ENCODE measurements at places on chromosomes 2 and 18.

GRCh38 chr2:144650907-144651306 is 131.0 kb upstream of the ZEB2 start:
- DNase-seq = no peak

GRCh38 chr2:98335271-98335670 is 11.0 kb upstream of the CNGA3 start:
- DNase-seq = no peak

- DNase-seq = no peak
Measured at GRCh38 chr2:186220409-186220808, 265.7 kb upstream of the ZC3H15 start.

DNA sequence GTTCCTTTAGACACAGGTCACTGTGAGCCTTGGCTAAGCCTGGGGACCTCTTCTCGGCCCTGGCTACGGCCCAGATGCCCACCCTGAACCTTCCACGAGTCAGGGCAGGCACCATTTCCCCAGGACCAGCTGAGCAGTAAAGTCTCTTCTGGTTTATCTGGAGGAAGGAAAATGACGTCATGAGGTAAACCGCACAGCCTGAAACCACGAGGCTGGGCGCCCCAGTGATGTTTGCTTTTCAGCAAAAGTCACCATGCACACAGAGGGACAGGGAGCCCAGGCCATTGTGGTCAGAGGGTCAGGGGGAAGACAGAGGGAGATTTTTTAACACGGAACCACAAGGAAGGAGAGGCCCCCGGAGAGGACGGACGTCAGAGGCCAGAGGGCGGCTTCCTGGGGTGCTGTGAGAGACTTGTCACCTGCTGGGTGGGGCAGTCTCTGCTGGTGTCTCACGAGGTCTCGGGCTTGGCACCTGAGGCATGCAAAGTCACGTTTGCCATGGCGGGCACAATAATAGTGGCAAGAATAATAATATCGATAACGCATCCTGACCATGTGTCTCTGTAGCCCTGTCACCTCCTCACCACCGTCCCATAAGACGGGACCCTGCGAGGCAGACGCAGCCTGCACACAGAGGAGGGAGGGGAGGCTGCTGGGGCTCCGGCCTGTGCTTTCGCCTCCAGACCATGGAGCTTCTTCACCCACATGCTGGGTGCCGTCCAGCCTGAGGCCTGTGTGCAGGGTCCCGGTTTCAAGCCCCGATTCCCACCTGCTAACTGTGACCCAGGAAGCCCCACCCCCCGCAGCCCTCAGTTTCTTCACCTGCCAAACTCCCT is 33.2 kb upstream of the FOSL2 start:
- no peak for DNase-seq

- DNase-seq = no peak
Measured at GRCh38 chr2:112877423-112877822, 33.5 kb upstream of the IL37 start.

DNA sequence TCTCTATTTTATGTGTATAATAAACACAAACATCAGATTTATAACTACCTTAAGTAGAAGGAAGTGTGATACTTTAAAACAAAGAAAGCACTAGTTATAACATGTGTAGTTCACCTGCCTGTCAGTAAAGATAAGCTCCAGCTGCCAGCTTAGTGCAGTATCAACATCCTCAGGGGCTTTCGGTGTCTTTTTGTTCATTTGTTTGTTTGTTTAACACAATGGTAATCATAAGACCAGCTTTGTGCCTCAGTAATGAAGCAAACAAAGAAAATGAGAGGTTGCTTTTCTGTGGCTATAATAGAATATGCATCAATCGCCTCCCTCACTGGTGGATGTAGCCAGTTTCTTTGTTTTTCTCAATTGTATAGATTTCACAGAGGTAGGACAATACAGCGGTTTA is 1499.0 kb upstream of the TMEFF2 start:
- DNase-seq = no peak

DNA sequence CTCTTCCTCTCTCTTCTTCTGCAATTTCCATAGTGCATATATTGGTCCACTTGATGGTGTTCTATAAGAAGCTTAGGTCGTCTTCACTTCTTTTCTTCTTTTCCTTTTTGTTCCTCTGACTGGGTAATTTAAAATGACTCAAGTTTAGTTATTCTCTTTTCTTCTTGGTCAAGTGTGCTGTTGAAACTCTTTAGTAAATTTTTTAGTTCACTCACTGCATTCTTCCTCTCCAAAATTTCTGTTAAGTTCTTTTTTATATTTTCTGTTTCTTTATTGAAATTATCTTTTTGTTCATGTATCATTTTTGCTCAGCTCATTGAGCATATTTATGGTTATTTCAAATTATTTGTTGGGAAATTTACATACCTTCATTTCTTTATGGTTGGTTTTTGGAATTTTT is 32.7 kb upstream of the ZSWIM2 start:
- no peak for DNase-seq

- DNase-seq = no peak
Measured at GRCh38 chr18:13235421-13235831, 16.9 kb downstream of the LDLRAD4 start.

DNA sequence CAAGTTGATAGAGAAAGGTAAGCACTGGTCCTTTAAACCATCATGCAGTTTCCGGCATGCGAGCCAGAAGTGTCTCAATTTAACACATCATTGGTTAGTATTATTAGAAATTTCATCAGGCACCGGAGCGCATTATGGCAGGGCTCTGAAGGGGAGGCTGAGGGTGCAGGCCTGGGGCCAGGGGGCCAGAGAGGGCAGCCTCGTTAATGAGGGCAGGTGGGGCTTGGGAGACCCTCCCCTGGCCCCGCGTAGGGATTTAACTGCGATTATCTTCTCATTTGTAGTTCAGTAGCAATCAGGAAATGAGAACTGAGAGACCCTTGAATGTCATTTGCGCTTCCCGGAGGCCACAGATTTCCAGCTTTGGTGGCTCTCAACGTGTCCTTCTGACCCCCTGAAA is 246.4 kb downstream of the KLHL29 start:
- no peak for DNase-seq

- DNase-seq = no peak
Measured at GRCh38 chr2:11647834-11648600, 22.0 kb downstream of the NTSR2 start.

GRCh38 chr2:231682603-231683291 is 25.6 kb upstream of the PTMA start:
- no peak for DNase-seq

- no peak for DNase-seq
Measured at GRCh38 chr2:27781496-27781895, 10.0 kb downstream of the MRPL33 start.

GRCh38 chr2:8315531-8316165 is 366.2 kb upstream of the ID2 start:
- DNase-seq = no peak

GRCh38 chr18:9682572-9682971 is 25.5 kb upstream of the RAB31 start:
- no peak for DNase-seq

DNA sequence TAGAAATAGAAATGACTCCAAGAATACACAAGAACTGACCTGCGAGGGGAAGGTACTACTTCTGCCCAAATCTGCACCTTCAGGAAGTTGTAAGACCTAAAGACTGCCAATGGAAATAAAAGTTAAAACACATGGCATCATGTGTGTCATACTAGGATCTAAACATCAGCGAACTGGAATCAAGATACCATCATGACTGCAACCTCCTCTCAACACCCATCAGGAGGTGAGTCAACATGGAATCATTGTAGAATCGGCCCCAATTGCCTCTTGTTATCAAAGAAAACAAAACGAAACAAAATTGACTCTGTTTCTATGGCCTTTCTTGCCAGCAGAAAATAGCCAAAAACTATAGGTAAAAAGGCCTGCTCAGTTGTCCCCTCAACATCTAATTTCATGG is 15.1 kb downstream of the RDH14 start:
- DNase-seq = no peak

DNA sequence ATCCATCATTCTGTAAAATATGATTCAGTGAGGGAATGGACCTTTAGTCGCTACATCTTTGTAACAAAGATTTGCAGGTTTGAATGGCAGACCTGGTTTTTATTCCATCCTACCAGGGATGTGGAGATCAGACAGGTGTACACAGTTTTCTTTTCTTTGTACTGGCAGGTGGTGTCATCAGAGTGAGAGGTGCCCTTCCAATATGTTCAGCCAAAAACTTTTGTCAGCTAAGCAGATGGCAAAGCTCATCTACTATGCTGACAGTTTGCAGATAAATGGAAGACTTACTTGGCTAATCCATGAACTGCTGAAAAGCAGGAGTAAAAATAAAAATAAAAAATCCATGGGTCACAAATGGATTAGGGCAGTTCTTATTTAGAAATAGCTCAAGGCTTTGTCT is 185.5 kb upstream of the DOK6 start:
- no peak for DNase-seq

GRCh38 chr18:58788971-58789875 is 75.5 kb upstream of the ZNF532 start:
- no peak for DNase-seq

DNA sequence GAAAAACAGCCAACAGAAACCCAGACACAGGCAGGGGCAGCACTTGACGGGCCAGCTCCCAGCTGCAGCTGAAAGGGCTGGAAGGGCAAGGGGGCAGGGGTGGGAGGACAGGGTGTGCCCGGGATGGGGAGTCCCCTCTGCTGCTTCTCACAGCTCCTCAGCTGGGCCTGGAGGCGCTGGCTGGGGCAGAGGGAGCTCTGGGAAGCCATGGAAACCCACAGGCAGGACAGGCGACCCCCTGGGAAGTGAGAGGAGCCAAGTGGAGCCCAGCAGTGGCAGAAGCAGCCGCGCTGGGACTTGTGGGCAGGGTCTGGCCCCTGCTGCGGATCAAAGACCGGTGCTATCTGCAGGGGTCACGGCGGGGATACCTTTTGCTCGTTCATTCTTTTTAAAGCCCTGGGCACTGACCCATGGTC is 20.7 kb downstream of the OTOF start:
- no peak for DNase-seq

GRCh38 chr18:64695851-64696553 is 547.1 kb upstream of the LINC00305 start:
- no peak for DNase-seq

DNA sequence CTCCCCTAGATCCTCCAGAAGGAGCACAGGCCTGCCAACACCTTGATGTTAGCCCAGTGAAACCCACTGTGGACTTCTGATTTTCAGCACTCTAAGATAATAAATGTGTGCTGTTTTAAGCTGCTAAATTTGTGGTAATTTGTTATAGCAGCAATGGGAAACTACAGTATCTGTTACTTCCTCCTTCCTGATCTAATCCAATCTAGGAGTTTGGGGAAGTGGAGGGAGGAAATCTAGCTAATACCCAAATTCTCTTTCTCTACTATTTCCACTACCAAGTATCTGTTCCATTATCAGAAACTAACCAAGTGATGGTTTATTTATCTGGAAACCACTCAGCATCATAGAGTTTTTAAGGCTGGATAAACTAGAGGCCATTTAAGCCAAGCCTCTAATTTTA is 64.9 kb downstream of the AFF3 start:
- DNase-seq = no peak
